ENCODE measurements at places on chromosomes 6 and 20.

- no peak for DNase-seq
Observed at GRCh38 chr20:55456316-55456940, 548.9 kb downstream of the CBLN4 start.

- no peak for DNase-seq
Observed at GRCh38 chr6:51049288-51049982, 230.8 kb downstream of the TFAP2B start.

- DNase-seq: peak; percentile 70
Observed at GRCh38 chr6:42028234-42029061, 21.9 kb upstream of the TAF8 start.

- no peak for DNase-seq
Observed at GRCh38 chr6:79377047-79377446, 142.6 kb upstream of the HMGN3 start.

- DNase-seq: no peak
Observed at GRCh38 chr6:308768-309167, 16.5 kb downstream of the DUSP22 start.

DNA sequence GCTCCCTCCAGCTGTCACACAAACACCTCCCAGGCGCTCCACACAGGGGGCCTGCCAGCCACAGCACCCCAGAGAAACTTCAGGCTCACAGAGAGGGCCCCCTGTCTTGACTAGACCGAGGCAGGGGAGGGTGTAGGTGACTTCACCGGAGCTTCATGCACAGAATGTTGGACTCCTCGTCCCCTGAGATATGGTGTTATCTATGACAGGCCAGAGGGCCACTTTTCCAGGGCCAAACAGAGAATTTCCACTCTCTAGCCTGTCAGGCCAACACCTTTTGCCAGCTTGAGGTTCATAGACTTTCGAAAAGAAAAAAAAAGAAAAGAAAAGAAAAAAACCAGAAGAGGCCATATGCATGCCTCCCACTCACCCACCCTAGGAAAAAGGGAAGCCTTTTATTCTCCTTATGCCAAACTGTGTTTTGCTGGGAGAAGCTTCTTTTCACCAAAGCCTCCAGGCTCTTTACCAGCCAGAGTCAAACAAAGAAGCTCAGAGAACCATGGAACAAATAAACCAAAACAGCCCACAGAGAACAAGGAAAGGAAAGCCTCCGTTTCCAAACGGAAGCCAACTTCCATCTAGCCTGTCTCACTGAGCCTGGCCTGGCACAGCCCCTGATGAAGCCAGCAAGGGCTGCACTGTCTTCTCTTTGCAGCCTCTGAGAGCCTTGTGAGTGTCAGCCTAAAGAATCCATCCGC, 313.2 kb upstream of the JARID2 start:
- no peak for DNase-seq

- peak; percentile 32 for DNase-seq
Observed at GRCh38 chr20:35972462-35972861, 4.1 kb downstream of the CNBD2 start.

DNA sequence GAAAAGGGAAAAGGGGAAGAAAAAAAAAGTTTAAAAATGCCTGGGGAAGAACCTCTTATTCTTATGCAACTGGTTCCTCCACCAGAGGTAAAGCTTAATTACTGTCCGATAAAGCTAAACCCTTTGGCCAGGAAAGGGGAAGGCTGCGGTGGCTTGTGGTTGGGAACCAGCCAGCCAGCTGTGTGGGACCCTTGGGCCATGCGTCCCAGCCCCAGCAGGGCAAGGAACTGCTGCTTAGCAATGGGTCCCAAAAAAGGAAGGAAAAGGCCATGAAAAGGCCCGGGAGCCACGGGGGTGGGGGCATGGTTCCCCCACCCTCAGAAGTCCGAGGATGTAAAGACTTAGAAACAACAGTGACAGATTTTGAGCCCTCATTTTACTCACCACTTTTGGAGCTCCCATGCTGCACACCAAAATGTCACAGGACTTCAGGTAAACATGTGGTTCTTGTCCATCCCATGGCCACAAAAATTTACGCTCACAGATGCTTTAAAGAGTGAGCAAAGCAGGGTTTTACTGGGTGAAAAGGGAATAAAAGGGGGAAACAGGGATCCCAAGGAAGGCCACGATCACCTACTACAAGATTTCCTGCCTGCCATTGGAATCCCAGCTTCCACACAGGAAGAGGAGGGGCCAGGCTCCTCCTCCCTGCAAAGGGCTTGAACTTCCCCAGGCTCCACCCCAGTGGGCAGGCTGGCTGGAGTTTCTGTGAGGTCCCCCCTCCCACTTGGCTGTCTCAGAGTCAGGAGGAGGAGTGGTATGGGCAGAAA, 1234.7 kb upstream of the GJE1 start:
- no peak for DNase-seq

GRCh38 chr6:113671421-113671820, 185.7 kb upstream of the MARCKS start:
- DNase-seq: no peak

- peak; percentile 68 for DNase-seq
Observed at GRCh38 chr6:136757150-136757549, 35.1 kb downstream of the MAP3K5 start.

GRCh38 chr6:142331075-142331551, 29.3 kb downstream of the ADGRG6 start:
- peak; percentile 35 for DNase-seq

- no peak for DNase-seq
Observed at GRCh38 chr20:60804918-60805630, 447.0 kb upstream of the CDH4 start.

DNA sequence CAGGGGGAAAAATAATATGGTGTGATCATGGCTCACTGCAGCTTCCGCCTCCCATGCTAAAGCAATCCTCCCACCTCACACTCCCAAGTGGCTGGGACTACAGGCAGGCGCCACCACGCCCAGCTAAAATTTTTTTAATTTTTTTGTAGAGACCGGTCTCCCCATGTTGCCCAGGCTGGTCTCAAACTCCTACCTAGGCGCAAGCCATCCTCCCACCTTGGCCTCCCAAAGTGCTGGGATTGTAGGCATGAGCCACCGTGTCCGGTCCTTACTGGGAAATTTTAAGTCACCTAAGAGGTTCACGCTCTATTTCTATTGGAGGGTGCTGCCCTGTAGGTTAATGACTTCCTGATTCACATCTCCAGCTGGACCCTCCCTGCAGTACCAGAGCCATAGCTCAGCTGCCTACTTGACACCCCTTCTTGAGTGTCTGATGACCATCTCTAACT, 626 bp upstream of the CDK5RAP1 start:
- DNase-seq: no peak

DNA sequence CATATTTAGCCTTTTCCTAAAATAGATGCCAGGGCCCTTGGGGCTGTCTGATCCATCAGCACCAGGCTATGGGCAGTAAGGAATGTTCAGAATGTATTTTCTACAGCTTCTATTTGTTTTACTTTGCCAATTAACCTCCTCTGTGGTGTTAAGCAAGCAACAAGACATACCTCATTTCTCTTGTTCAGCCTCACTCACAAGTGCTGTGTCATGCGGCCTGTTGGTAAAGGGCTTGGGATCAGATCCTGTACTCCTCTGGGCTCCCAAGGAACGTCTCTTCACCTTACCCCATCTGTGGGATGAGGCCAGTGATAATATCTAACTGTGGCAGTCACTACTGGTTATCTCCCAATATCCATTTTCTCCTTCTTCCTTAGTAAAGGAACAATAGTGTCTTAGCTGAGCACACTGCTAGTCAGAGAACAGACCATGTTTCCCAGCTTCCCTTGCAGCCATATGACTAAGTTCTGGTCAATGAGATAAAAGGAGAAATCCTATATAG, 7.0 kb upstream of the DSTN start:
- DNase-seq: peak; percentile 98

- DNase-seq: peak; percentile 51
Observed at GRCh38 chr20:41734506-41734945, 116.3 kb upstream of the CHD6 start.

DNA sequence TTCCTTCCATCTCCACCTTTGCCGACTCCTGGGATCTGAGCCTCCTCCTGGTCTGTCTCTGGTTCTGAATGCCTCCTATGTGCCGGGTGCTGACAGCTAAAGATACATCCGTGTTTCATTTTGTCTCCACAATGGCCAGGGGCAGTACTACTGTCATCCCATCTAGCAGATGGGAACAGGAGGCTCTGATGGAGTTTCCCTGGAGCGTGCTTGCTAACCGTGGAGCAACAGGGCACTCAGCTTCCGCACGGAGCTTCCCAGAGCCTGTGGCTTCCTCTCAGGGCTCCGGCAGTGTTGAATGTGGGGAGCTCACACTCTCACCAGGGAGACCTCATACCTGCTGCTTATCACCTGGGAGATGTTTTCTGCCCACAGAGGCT, 11.9 kb upstream of the NPBWR2 start:
- no peak for DNase-seq

GRCh38 chr20:50598074-50598473, 87.9 kb downstream of the PTPN1 start:
- no peak for DNase-seq

GRCh38 chr6:466564-466963, 75.0 kb downstream of the IRF4 start:
- no peak for DNase-seq

- DNase-seq: no peak
Observed at GRCh38 chr6:151808371-151809241, 1.1 kb downstream of the ESR1 start.

DNA sequence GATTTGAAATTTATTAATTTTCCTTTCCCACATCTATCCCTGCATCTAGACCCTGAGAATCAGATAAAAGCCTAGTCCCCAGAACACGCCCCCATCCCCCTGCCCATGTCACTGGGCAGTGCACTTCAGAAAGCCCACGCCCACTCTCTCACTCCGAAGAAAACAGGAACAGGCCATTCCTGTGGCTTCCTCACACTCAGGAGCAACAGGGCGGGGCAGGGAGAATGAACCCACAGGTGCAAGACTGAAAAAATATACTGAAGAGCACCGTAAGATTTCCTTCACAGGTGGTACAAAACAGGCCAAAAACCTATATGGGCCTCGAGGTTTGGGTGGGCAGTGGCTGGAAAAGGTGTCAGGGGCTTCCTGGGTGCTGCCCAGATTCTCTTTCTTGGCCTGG, 3.4 kb downstream of the OXT start:
- DNase-seq: no peak

DNA sequence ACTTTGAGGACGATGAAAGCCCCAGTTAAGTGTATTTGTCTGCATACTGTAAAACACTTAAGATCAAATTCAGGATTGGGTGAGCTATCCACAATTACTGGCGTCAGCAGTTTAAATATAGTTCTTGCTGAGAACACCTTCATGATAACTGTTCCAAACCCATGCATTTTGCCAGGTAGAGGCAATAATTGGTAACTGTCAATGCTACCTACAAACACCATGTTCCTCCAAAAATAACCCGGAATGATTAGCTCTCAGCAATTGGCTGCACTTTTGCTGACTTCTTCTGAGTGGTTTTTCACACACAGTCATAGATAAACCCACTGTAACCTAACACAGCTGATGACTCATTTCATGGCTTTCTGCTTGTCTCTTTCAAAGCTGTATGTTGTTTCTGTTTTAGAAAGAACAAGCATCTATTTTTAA, 1358.6 kb upstream of the GJE1 start:
- DNase-seq: peak; percentile 82

DNA sequence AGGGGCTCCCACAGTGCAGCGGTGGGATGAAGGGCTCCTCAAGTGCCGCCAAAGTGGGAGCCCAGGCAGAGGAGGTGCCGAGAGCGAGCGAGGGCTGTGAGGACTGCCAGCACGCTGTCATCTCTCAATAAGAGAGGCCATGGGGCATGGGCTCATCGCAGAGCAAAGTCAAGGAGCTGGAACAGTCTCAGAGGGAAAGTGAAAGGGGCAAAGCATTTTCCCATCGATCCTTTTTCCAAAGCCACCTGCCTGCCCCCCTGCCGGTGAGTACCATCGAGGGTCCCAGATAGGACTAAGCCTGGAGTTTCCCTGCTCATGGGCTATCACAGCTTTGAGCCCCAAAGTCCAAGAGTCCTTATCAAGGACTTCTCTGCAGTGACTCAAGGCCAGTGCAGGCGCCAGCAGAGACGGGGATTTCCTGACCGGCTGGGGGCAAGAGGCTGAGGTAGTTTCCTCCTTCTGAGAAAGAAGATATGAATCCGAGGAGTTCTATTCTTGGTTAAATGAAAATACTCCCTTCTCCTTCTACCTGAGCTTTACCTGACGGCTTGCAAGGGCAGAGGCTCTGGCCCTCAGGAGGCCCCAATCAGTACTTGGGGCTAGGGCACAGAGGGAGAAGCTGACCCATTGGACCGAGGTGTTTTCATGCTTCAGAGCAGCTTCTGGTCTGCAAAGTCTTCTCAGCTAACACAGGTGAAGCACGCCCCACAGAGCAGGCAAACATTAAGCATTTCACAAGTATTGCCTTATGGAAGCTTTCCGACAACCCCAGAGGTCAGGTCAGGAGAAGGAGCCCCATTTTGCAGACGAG, 22.6 kb downstream of the ETV7 start:
- no peak for DNase-seq

GRCh38 chr6:136866872-136867416, 44.6 kb downstream of the PEX7 start:
- no peak for DNase-seq

GRCh38 chr20:58100731-58101356, 127.6 kb downstream of the ANKRD60 start:
- no peak for DNase-seq

- no peak for DNase-seq
Observed at GRCh38 chr20:50298554-50299324, 108.1 kb downstream of the CEBPB start.

GRCh38 chr6:90139272-90139817, 157.3 kb downstream of the BACH2 start:
- DNase-seq: no peak

GRCh38 chr20:51022227-51022802, 592 bp downstream of the KCNG1 start:
- no peak for DNase-seq

DNA sequence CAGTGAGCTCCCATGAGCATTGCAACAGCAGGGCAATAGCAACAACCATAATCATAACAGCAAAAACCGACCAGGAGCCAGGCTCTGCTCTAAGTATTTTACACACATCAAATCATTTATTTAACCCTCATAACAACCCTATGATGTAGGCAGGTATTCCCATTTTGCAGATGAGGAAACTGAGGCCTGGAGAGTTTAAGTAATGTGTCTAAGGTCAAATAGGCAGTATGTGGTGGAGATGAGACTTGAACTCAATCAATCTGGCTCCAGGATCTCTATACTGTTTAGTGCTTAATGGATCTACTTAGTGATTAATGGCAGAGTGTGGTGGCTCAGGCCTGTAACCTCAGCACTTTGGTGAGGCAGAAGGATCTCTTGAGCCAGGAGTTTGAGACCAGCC, 3.4 kb downstream of the TMEM151B start:
- no peak for DNase-seq

DNA sequence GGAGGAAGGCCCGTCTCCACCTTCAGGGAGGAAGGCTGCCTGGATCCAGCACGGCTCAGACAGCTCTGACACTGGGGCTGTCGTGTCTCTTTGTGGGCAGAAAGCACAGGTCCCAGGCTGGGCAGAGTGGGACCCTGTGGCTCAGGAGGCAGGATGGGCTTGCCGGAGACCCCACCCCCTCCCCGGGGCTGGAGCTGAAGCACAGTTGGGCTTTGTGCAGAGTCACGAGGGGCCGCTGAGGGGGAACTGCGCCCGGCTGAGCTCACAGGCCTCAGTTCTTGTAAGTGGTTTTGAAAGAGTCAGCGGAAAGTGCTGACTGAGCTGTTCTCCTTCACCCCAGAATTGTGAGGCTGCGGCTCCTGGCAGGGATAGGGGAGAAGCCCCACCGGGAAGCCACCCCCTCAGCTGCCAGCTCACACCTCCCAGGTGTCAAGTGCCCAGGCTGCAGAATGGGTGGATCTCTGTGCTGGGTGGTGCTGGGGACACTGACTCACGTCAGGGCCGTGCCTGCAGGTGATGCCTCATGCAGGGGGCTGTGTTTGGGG, 145.5 kb upstream of the RNF24 start:
- no peak for DNase-seq

Data from EH (cell line).